T-helper 22 cell (primary cell): ENCODE measurements at places on chromosomes 16 and 17.

- no peak for DNase-seq
Observed at GRCh38 chr17:81245024-81245664, 6.0 kb downstream of the NDUFAF8 start.

DNA sequence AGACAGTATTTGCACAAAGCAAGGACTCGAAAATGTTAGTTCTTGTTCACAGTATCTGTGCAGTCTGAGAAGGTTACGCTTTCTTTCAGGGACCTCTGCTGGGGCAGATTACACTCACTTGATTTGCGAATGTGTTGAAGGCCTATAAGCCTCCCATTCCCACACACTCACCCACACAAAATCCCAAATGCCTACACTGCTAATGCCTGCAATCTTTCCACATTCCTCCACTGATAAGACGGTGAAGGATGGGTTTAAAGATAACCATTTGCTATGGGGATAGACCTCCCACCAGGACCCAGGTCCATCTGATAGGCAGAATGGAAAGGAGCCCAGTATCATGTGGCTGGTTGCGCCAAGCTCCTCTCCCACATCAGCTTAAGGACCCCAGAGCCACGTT lies 394.9 kb upstream of the SALL1 start:
- no peak for DNase-seq

- no peak for DNase-seq
Observed at GRCh38 chr16:57938936-57939871, 31.7 kb downstream of the CNGB1 start.

DNA sequence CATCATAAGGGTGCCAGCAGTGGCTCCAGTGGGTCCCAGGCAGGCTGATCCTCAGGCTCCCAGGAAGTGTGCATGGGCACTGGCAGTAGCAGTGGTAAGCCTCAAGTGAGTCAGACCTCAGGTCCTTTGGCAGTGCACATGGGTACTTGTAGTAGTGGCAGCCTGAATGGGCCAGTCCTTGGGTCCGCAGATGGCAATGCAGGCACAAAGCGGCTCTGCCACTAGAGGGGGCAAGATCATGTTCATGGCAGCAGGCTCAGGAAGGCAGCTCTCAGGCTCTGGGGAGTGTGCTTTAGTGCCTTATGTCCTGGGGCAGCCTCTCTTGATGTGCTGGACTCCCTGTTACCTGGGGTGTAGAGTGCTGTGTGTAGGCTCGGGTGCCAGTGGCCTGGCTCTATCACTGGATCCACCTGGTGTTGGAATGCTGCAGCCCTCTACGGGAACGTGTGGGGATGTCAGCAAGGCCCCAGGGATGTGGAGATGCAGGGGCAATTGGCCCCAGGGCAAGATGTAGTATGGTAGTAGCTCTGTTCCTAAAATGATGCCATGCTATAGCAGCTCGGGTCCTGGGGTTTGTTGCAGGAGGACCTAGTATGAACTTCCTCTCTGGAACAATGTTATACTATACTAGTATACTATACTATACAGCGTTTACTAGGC lies 11.0 kb downstream of the ACSM3 start:
- DNase-seq = peak; percentile 9

DNA sequence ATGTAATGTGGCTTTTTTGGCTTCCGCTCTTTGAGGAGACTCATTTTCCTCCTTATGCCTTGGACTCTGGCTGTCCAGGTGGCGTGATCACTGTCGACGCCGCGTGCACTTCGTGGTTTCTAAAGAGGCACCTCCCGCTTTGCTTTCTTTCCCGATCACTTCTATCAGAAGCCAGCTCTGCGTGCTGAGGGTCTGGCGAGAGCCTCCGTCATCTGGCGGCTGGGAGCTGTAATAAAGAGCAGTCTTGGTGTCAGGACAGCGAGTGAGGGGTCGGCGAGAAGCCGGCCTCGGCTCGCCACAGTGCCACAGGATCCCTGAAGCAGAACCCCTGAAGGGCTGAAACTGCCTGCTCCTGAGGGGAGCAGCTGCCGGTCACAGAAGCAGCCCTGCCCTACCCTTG lies 7.4 kb downstream of the ZNF750 start:
- no peak for DNase-seq

GRCh38 chr16:10067406-10067805 lies 114.8 kb downstream of the GRIN2A start:
- no peak for DNase-seq

GRCh38 chr16:7017006-7017662 lies 315.5 kb upstream of the RBFOX1 start:
- no peak for DNase-seq

DNA sequence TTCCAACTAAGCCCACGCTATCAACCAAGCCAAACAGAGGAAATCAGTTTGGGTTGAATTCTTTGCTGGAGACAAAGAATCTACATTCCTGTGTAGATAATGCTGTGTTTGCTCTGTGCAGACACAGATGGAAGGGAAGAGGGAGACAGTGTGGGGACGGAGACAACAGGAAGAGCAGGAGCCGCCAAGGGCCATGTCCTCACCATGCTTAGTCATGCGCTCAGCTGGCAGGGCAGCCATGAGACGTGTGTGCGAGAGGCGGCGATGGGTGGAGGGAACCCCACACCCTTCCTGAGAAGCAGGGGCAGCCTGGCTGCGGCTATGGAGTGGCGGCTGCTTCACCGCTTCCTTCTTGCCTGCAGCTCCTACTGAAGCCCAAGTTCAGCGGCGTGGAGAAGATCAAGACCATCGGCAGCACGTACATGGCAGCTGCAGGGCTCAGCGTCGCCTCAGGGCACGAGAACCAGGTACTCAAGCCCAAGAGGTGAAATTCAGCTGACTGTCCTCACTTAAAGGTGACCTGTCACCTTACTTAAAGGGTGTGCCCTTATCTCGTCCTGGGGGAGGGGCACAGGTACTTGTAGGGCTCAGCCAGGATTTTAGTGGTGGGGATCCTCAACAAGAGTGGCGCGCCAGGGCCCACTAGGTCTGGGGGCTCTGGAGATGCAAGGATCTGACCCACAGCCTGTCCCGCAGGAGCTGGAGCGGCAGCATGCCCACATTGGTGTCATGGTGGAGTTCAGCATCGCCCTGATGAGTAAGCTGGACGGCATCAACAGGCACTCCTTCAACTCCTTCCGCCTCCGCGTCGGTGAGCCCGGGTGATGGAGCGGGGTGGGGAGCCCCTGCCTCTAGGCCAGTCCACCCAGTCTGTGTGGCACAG lies 47.5 kb downstream of the ADCY7 start:
- peak; percentile 27 for DNase-seq

DNA sequence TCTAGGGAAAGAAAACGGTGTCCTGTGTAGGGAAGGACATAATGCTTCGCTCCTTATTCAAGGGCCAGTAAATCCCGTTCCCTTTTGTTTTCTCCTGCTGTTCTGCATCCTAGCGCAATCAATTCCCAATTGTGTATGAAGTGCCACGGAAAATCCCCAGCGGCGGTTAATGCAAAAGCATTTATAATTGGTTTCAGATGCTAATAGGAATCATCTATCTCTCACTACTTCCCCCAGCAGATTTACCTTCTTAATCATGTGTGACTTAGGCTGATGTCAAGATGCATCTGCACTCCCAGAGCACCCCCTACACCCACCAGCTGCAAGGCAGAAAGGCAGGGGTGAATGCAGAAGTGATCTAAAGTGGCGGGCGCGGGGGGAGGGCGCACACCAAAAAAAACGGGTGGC lies 32.7 kb upstream of the SSTR2 start:
- DNase-seq = no peak

DNA sequence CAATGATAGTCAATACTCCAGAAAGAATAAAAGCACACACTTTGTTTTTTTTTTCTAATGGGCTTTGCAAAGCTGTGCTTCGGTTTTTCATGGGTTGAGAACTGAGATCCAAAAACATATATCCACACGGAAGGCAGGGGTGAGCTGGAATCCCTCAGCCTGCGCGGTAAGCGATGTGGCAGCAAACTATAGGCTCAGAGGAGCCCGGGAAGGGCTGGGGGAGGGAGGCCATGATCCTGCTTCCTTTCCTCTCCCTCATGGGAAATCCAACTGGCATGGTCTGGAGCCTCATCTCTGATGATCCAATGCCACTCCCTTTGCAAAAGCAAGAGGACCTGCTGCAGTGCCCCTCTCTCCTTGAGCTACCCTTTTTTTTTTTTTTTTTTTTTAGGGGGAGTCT lies 8.2 kb downstream of the RBFOX3 start:
- DNase-seq = no peak

DNA sequence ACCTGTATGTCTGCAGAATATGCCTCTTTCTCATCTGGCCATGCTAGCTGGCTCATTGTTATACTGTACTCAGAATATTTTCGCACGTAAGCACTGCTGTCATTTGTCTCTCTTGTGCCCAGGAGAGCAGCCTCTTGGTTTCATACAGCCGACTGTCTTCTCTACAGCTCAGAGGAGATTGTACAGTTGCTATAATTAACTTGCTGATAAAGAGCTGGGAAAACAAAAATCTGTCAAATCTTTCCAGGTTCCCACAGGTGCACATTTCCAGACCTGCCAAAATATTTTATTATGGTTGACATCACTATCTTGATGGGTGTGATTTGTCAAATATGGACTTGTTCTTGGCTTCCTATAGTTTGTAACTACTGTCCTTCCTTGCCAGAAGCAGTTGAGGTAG lies 122.7 kb downstream of the FTO start:
- DNase-seq = no peak

GRCh38 chr17:72725433-72726068 lies 366.9 kb downstream of the SLC39A11 start:
- DNase-seq = no peak

- no peak for DNase-seq
Observed at GRCh38 chr17:47955497-47956461, 1.9 kb downstream of the PRR15L start.

- DNase-seq = no peak
Observed at GRCh38 chr17:8320990-8321389, 10.9 kb downstream of the ARHGEF15 start.

GRCh38 chr16:27847030-27847550 lies 216.4 kb downstream of the GSG1L start:
- no peak for DNase-seq
